NCI-H1105 treated with DMSO at 0.1 percent for 48 hours (cell line): ENCODE measurements at places on chromosomes 3 and 15.

GRCh38 chr3:113018536-113019181 lies 27.9 kb downstream of the GTPBP8 start:
- DNase-seq: no peak

GRCh38 chr3:16476636-16477035 lies 36.9 kb downstream of the RFTN1 start:
- DNase-seq: no peak

DNA sequence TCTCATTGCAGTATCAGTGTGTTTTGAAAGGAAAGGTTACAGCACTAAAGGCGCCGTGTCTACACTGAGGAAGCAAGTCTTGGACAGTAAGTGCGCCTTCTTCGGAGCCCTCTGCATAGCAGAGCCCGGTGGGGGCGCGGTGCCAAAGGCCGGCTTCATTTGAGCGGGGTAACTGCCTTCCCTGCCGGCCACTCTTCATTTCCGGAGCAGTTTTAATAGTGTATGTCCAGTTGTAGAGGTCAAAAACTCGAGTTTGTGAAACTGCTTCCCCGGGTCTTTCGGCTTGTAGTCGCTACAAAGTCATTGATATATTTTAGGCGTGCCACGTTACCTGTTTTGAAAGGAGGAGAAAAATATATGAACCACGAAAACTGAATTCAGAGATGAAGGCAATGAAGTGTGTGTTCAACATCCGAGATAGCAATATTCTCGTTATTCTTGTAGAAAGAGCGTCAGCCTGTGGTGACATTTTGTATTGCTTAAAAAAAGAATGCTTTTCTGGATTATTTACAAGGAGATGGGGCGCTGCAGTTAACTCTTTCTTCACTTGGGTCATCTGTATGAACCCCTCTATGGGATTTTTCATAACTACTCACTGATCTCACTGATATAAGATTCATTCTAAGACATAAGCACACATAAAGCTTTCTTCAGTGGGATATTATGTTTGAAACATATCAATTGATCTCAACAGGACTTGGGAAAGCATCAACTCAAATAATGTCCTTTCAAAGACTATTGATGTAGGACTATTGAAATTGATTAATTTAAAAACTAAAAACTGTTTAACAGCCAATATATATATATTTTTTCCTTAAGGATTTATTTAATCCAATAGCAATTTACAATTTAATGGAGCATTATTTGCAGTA lies 3.0 kb downstream of the ALCAM start:
- peak; percentile 73 for DNase-seq

DNA sequence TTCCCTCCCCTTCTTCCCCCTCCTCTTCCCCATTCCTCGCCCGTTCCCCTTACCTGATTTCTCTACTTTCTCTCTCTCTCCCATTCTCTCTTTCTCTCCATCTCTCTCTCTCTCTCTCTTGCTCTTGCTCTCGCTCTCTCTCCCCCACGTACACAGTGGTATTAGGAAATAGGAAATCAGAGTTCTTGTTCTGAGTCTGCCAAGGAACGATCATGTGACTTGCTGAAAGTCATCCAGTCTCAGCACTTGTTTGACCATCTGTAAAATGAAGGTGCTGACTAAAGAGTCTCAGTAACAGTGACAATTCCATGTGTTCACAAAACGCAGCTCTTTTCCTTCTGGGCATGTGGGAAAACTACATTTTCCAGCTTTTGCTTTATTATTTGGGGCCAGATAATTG lies 445.0 kb upstream of the TGFBR2 start:
- DNase-seq: no peak

- no peak for DNase-seq
Measured at GRCh38 chr3:58049143-58049785, 41.0 kb downstream of the FLNB start.

GRCh38 chr3:66268864-66269263 lies 48.1 kb downstream of the SLC25A26 start:
- no peak for DNase-seq

GRCh38 chr15:27057904-27058645 lies 87.1 kb downstream of the GABRG3 start:
- no peak for DNase-seq

GRCh38 chr15:64045774-64046420 lies 388 bp downstream of the DAPK2 start:
- DNase-seq: no peak

GRCh38 chr15:51887887-51888592 lies 58.6 kb downstream of the TMOD3 start:
- DNase-seq: no peak

- no peak for DNase-seq
Measured at GRCh38 chr15:65329984-65330735, 25.7 kb downstream of the RNU5B-1 start.

DNA sequence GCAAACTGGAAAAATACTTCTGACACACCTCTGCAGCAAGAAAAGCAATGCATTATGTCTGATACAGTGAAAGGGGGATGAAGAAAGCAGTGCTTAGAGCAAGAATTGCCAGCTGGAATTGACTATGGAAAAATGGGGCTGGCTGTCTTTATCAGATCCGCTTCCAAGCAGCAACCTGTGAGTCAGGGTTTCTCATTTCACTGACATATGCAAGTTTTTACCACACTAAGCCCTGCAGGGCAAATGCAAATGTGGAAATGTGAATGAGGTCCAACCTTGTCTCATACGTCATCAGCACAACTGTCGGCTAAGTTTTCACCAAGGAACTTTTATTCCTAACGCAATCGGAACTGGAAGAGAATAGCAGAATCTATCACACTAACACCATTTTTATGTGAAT lies 172.5 kb upstream of the GADL1 start:
- no peak for DNase-seq

- no peak for DNase-seq
Measured at GRCh38 chr3:128931046-128931445, 51.6 kb downstream of the ACAD9 start.

DNA sequence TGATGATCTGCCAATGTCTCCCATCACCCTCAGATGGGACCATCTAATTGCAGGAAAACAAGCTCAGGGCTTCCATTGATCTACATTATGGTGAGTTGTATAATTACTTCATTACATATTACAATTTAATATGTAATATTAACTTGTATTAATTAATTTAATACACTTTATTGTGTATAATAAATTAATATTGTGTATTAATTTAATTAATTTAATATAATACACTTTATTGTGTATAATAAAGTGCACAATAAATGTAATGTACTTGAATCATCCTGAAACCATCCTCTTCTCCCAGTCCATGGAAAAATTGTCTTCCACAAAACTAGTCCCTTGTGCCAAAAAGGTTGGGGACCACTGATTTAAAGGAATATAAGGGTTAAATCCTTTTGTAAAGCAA lies 123.4 kb downstream of the FBN1 start:
- no peak for DNase-seq

DNA sequence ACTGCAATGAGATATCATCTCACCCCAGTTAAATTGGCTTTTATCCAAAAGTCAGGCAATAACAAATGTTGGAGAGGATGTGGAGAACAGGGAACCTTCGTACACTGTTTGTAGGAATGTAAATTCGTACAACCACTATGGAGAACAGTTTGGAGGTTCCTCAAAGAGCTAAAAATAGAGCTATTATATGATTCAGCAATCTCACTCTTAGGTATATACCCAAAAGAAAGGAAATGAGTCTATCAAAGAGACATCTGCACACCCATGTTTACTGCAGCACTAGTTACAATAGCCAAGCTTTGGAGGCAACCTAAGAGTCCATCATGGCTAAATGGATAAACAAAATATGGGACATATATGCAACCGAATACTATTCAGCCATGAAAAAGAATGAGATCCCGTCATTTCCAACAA lies 68.0 kb upstream of the HES1 start:
- no peak for DNase-seq

GRCh38 chr3:38878646-38879045 lies 62.6 kb upstream of the SCN10A start:
- DNase-seq: no peak

DNA sequence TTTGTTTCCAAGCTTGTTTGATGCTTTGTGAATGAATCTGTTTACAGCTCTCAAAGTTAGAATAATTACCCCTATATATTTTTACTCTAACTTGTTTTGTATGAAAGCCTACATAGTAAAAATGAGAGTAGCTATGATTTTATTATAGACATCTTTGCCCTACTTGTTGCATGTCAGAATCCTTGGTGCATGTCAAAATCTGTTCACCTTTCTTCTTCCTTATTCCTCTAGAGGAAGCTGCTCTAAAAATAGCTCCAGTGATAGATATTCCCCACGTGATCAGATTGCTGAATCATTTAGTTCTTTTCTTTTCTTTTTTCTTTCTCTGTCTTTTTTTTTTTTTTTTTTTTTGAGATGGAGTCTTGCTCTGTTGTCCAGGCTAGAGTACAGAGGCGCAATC lies 39.8 kb downstream of the LRRC49 start:
- no peak for DNase-seq

- no peak for DNase-seq
Measured at GRCh38 chr3:135915206-135915605, 50.3 kb upstream of the PPP2R3A start.

- DNase-seq: no peak
Measured at GRCh38 chr15:58478579-58478978, 46.8 kb downstream of the LIPC start.

DNA sequence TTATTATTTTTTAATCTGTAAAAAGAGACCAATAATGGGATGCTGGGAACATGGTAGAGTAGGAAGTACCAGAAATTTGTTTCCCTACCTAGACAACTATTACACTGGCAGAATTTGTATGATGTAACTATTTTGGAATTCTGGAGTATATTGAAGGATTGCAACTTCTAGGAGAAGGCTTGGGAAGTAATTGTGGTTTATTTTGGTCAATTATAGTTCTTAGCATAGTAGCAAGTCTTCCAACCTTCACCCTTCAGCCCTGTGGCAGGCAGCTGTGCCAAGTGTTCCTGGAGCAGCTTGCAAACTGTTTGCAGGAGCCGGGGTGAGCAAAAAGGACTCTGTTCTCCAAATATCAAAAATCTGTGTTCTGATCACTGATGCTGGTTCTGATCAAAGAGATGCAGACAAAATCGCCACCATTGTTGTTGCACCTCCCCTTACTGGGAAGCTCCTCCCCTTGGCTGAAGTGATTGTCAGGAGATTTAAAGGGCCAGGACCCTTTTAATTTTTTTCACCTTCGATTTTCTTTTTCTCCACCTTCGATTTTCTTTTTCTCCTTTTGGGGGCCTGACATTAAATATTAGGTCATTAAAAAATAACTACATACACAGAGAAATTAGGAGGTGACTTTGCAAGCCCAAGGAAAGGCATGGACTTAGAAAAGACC lies 363.3 kb downstream of the SLC9A9 start:
- DNase-seq: no peak

- DNase-seq: no peak
Measured at GRCh38 chr15:99475754-99476412, 89.9 kb upstream of the MEF2A start.

DNA sequence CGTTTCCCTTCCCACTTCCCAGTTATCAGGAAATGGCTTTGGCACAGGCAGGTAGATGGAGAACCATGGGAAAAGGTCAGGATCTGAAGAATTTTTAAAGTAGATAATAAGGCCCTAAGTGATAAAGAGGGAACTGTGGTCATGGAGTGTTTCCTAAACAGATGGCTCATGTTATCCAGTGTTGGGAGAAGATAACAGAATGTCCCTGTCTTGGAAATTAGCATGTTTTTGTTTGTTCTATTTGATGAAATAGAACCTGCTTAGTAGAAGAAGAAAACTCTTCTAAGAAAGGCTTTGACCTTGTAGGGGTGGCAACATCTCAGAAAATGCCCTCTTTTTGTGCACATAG lies 8.8 kb downstream of the LRRC3B start:
- no peak for DNase-seq

- no peak for DNase-seq
Measured at GRCh38 chr15:83658430-83659416, 4.8 kb downstream of the ADAMTSL3 start.

DNA sequence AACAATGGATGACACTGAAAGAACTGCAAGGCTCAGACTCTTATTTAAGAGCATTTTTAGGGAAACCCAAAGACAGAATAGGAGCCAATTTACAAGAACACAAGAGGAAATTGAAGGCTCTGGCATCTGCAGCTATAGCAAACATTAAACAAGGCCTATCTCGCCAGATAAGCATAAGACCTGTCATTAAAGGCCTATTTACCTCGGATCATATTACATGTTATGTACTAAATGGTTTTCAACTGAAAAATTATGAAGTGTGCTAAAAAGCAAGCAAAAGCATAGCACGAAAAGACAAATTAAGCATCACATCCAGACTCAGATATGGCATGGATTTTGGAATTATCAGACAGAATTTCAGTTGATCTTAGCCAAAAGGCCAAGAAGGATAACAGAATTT lies 617.1 kb downstream of the SQOR start:
- DNase-seq: peak; percentile 91

DNA sequence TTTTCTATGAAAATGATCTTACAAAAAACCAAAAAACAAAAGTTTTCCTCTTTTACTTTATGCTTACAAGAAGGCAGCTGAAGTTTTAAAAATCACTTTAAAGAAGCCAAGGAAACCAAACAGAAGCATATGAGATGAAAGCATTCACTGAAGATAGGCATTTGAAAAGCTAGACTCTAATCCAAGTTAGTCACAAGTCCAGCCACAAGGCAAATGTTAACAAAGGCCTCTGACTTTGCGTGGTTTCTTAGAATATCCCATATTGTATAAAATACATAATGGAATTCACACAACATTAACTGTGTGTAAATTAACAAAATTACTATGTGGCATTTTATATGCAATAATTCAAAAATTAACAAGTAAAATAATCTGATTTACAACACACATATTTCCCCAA lies 17.7 kb downstream of the MRPL3 start:
- DNase-seq: no peak

GRCh38 chr15:29756358-29757267 lies 65.7 kb downstream of the TJP1 start:
- DNase-seq: no peak

DNA sequence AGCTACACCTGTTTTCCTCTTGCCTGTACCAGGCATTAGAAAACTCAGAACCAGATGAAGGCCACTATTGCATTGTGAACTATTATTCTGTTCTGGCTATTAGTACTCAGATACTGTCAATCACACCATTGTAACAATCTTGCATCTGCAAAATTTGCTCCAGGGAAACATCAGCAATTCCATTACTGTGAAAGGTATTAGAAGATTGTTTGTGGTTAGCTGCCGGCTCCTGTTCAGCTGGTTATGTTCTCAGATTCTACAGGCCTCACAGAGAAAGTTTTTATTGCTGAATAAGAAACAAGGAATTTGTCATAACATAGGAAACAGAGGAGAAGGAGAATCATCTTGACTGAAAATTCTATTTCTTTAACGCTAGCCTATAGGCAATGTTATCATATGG lies 179.9 kb downstream of the PLOD2 start:
- DNase-seq: no peak

- no peak for DNase-seq
Measured at GRCh38 chr15:98127586-98127985, 167.1 kb downstream of the ARRDC4 start.

GRCh38 chr3:184636741-184637316 lies 75.0 kb downstream of the MAGEF1 start:
- no peak for DNase-seq

DNA sequence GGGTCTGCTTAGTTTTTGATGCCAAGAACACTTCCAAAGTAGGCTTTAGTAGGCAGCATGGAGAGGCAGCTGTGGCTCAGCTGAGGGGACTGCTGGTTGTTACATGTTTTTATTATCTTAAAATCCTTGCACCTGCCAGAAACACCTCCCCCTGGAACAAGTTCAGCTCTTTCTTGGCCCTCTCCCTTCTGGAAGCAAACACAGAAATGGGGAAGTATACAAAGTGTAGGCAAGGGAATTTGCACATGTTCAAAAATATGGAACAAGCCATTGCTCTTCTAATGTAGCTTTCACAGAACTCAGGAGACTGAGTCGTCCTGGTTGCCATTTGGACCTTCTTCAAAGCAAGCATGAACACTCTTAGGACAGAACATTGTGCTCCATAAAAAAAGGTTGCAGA lies 169.1 kb upstream of the SEMA6D start:
- DNase-seq: peak; percentile 73
